ENCODE measurements at places on chromosomes 6 and 20.

GRCh38 chr20:49297605-49298530 is 20.0 kb upstream of the ZNFX1 start:
- no peak for DNase-seq

GRCh38 chr6:32825966-32826365 is 9.2 kb upstream of the HLA-DOB start:
- no peak for DNase-seq

DNA sequence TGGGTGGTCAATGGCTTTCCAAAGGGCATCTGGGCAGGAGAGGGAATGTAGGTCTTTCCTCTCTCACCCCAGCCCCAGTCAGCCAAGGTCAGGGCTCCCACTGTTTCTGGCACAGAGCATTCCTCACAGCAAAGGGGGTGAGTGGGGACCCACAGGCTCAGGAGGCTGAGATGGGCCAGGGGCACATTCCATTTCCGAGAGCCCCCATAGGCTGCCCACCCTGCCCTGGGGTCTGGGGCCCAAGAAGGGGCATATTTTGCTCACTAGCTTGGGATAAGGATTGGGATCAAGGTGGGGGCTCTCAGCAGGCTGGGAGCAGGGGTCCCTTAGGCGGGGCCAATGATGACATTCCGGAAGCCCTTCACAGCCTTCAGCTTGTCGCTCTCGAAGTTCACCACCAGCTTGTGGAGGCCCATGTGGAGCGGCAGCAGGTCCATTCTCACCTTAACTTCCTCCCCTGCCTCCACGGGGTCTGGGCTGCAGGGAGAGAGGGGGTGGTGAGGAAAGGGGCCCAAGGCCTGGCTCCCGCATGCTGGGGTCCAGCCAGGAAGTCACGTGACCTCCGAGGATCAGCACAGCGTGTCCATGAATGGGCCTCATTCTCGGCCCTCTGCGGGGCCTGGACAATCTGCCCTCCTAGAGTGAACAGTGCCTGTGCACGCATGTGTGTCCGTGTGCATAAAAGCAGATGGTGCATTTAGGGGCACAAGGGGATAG is 35.0 kb downstream of the TGM2 start:
- no peak for DNase-seq

DNA sequence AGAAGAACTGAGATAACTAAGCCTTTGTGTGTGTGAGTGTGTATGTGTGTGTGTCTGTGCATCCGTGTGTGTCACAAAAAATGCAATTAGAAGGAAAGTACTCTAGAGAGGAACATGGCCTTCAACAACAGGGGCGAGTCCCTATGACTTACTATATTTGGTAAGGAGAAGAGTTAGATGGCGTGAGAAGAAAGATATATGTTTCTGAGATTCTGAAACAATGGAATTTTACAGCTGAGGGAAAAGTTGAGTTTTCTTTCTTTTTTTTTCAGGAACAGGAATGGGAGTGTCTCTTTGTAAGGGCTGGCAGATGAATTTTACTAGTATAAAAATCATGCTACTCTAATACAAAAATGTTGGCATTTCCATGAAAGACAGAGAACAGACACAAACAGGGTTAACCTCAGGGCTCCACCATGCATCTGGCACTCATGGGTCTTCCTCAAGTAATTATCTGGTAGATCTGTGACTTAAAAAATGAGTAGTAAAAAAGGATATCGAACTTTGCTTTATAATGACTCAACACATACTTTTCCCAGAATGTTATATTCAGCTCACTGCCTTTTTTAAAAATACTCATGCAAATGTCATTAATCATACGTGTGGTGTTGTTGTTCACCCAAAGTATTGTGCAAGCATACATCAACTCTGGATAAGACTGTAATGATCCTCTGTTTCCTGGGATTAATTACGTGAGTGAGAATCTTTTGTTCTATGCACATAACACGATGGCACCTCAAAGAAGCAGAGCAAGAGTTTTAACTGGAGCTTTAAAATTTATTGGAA is 12.8 kb upstream of the SASH1 start:
- no peak for DNase-seq

- DNase-seq = no peak
These were observed 1.9 kb upstream of the HMGA1 start for GRCh38 chr6:34234667-34235306.

DNA sequence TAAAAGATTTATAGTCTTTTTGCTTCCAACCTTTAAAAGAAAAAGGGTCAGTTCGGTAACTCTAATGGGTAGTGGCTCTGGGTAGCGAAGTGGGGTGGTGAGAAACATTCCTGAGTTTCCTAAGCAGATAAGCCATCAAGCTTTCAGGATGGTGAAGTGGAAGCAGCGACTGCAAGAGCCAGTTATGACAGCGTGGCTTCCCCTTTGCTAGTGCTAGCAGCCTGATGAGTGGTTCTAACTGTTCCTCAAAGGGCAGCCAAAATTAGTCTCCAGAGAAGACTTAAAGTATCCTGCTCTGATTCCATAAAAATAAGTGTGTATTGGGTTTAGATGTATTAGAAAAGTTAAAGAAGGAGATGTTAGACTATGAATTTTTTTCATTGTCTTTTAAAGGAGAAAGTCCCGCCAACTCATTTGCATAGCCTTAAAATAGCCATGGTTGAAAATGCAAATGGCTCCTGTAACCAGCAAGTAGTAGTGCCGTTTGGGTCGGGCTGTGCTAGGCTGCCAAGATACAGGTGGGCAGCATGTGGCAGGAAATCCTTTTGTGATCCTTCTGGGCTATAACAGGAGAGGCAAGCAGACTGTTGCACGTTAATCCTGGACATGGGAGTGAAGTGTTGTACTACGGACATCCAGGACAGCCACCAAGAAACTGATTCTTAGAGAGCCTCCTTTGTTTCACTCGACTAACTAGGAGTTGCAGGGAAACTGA is 18.0 kb downstream of the ELOVL2 start:
- no peak for DNase-seq

GRCh38 chr20:9300534-9300933 is 213.9 kb upstream of the LAMP5 start:
- DNase-seq = no peak

DNA sequence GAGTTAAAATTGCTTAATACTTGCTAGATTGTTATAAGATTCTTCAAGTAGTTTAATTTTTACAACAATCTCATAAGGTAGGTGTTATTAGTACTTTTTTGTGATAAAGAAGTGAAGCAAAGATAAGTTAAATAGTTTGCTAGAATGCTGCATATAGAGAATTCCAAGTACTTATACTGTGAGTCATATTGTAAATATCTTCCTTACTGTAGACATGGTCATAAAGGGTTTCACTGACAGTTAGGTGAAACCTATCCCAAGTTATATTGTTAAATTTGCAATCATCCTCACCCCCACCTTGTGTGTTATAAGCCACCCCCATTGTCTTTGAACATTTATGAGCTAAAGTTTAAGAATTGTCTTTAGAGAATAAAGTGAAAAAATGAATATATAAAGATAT is 142.0 kb downstream of the FAM83B start:
- no peak for DNase-seq

DNA sequence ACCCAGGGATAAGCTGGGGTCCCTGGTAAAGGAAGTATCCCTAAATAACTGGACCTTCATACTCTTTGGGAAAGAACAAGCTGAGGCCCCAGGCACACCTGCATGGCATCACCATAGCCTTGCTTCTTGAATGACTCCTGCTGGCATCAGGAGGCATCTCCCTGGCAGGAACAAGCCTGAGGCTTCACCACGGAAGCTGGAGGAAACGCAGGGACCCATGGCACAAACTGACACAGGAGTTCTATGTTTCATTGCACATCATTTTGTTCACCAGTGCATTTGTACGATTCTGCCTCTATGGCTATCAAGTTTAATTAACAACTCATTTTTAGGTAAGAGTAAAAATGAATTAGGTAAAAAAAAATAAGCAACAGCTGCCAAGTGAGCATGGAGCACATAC is 619 bp upstream of the PDE7B start:
- no peak for DNase-seq

GRCh38 chr6:152401978-152402377 is 235.2 kb downstream of the SYNE1 start:
- DNase-seq = no peak

GRCh38 chr20:7161690-7162089 is 394.2 kb downstream of the BMP2 start:
- DNase-seq = no peak

DNA sequence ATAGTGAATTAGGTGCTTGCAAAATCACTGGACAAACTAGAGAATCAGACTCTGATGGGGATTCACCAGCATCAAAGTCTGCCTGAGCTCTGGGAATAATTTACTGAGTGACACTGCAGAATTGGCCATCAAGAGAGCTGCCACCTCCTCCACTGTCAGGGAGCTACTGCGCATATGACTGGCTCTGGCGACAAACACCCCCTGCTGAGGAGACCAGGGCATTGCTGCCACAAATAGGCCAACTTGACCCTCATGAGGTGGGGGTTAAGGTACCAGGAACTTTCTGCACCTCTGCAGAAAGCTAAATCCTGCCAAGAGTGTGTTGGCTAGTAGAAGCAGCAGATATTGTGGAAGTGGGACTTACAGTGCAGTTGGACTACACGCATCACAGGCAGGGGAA is 88.0 kb downstream of the CDS2 start:
- no peak for DNase-seq

GRCh38 chr6:17360564-17360963 is 32.8 kb upstream of the CAP2 start:
- no peak for DNase-seq

GRCh38 chr6:117840541-117840983 is 66.5 kb upstream of the SLC35F1 start:
- DNase-seq = no peak

DNA sequence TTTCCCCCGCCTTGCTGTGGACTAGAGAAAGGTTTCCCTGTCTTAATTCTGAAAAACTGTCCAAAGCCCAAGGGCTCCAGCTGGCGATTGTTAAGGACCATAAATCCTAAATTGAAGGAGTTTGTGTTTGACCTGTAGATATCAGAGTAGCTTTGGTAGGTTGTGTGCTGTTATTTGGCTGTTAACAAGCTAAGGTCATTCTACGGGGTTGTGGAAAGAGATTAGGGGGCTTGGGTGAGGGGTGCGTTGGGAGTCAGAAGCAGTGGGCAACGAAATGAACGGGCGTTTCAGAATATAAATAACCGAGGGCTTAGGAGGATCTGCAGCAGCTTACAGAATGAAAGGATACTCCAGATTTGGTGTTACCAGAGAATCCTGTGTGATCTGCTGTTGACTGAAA is 32.6 kb upstream of the BTN3A2 start:
- no peak for DNase-seq

- peak; percentile 81 for DNase-seq
These were observed at the start of gene TBCC for GRCh38 chr6:42745640-42746462. TBCC (minus strand) TSS chr6:42746103; CDS start chr6:42746073, 30 bp downstream.

- no peak for DNase-seq
These were observed 30.5 kb upstream of the RPS6KA2 start for GRCh38 chr6:166657531-166657930.

DNA sequence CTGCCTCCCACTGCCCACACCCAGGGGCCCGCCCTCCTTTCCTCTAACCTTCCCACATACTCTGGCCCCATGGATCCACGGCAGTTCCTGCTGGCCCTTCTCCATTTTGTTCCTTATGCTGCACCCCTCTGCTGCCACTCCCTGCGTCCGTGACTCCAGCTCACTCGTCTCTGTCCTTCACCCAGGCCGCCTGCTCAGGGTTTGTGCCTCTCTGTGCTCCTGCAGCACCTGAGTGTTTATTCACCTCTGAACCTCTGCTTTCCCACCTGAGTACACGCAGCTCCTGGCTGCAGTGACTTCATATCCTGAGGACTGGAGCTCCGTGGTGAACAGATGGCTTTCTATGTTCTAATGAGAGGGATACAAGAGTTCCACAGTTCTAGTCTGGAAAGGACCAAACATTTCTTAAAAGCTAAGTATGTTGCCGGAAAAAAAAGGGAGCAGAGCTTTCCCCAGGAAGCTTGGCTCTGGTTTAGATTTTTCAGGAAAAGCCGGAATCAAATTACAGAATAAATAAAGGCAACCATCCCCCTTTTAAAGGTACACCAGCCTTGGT is 1.5 kb upstream of the GNRH2 start:
- no peak for DNase-seq

DNA sequence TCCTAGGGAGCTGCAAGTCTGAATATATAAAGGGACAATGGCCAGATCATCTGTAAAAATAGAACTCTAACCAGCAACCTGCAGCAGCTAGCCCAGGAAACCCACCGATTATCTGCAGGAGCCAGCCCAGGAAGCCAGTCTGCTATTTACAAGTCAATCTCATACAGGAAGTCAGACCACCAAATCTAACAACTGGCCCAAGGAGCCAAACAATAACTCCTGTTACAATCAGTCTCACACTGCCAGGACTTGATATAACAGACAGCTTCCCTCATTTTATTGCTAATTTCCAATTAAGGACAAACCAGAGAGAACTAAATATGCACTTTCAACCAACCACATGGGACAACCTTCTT is 14.4 kb upstream of the RIN2 start:
- DNase-seq = no peak

DNA sequence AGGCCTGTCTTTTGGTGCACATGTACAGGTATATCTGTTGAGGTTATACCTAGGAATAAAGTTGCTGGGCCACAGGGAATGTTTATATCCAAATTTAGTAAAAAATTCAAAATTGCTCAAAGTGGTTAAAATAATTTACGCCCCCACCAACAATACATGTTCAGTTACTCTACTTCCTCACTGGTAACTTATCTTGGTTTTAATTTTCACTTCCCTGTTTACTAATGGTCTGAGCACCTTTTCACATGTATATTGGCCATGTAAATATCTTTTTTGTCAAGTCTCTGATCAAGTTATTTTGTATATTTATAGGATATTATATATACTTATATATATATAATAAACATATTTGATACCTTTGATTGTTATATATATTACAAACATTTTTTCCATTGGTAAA is 9.7 kb downstream of the PDE7B start:
- no peak for DNase-seq

DNA sequence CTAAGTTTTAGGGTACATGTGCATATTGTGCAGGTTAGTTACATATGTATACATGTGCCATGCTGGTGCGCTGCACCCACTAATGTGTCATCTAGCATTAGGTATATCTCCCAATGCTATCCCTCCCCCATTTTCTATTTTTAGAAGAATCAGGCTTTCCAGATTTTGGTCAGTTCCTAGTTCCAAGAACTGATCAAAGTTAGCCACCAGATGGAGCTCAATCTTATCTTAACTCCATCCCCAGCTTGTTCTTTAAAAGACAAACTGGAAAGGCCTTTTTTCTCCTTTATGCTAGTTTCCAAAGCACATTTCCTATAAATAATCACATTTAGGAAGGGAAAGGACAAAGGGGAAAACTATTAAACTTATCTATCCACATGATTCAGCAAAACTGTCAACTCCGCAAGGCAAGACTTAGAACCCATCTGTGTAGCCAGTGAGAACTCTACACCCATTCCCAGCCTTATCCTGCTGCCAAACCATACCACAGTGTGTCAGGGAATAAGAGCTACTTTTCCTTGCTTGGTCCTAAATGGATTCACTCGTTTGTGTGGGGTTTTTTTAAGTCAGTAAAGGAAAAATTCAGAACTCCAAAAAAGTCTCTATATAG is 22.8 kb upstream of the KHDC1 start:
- DNase-seq = no peak

GRCh38 chr6:52517502-52518278 is 59.2 kb downstream of the TRAM2 start:
- DNase-seq = no peak

GRCh38 chr6:46376562-46377061 is 114.6 kb downstream of the RCAN2 start:
- DNase-seq = no peak
